ENCODE measurements at places on chromosomes 4 and X.

GRCh38 chr4:47729131-47729680 lies 108.7 kb downstream of the CORIN start:
- DNase-seq: no peak

GRCh38 chr4:189022440-189023035 lies 883.3 kb downstream of the TRIML1 start:
- no peak for DNase-seq

- DNase-seq: no peak
Measured at GRCh38 chrX:76183289-76184049, 10.6 kb downstream of the PBDC1 start.

DNA sequence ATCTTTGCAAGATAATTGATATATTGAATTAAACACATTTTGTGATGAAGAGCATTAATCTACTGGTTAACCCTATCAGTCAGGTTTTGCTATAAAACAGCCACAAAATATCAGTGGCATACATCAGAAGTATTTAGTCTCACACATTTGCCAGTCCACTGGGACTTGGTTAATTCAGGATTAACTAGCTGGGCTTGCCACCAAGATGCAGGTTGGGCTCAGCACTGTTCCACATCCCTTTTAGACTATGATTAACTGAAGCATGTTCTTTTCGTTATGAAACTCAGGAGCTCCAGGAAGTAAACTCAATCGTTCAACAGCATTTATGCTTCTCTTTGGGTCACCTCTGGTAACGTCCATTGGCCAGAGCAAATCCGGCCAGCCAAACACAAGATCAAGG lies 538.1 kb upstream of the HS3ST1 start:
- DNase-seq: no peak

- DNase-seq: no peak
Measured at GRCh38 chrX:1076871-1077651, 135.4 kb downstream of the CRLF2 start.

DNA sequence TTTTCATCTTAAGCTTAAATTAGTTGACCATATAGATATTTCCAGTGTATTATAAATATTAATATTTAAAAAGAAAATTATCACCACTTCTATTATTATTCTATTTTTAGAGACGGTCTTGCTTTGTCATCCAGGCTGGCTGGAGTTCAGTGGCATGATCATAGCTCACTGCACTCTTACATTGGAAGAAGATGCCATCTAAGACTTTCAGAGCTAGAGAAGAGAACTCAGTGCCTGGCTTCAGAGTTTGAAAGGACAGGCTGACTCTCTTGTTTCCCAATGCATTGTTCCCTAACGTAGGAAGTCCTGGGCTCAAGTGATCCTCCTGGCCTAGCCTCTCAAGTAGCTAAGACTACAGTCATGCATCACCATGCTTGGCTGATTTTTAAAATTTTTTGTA lies 75.9 kb downstream of the FIP1L1 start:
- no peak for DNase-seq

DNA sequence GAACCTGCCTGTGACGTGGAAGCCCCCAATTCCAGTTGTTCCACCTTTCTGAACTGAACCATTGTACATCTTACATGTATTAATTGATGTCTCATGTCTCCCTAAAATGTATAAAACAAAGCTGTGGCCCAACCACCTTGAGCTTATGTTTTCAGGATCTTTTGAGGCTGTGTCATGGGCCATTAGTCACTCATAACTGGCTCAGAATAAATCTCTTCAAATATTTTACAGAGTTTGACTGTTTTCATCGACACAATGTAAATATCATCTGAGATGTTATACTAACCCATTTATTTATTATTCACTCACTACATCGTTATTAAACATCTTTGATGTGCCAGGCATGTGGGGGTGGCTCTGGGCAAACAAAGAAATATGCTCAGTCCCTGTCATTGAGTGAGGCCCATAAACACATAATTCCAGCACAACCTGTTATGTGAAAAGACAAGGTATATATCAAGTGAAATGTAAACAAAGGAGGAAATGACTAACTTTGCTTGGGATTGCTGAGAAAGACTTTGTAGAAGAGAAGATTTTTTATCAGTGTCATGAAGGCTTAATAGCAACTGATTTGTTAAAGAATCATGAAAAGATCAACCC lies 34.5 kb upstream of the PPM1K start:
- no peak for DNase-seq

- DNase-seq: no peak
Measured at GRCh38 chrX:133085785-133086184, 11.1 kb downstream of the USP26 start.

GRCh38 chr4:81905971-81906370 lies 434.3 kb upstream of the RASGEF1B start:
- no peak for DNase-seq

- DNase-seq: no peak
Measured at GRCh38 chr4:67151376-67152343, 393.6 kb downstream of the CENPC start.

DNA sequence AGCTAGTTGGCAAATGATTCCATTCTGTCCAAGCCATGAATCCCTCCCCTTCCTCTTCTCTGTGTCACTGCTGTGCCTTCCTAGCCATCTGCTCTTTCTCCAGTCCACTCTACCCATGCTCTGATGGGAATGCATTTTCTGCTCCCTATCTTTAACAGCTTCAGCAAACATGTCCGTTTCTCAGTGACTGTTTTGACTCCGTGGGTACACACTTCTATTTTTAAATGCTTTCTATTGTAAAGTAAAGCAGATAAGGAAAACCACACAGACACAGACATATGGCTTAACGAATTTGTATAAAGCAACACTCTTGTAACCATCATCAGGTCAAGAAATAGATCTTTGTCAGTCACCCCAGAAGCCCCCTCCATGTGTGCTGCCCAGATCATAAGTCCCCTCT lies 72.4 kb upstream of the KLHL13 start:
- DNase-seq: no peak

DNA sequence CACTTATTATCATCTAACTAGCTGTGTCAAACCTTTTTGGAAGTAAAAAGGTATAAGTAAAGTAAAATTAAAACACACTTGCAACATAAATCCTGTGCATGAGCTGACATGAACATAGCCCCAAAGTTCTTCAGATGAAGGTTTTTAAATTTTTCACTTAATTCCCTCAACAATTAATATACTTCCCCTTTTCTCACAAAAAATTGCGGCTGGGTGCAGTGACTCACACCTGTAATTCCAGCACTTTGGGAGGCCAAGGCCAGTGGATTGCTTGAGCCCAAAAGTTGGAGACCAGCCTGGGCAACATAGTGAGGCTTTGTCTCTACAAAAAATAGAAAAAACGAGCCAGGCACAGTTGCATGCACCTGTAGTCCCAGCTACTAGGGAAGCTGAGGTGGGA lies 16.8 kb downstream of the RASGEF1B start:
- no peak for DNase-seq

DNA sequence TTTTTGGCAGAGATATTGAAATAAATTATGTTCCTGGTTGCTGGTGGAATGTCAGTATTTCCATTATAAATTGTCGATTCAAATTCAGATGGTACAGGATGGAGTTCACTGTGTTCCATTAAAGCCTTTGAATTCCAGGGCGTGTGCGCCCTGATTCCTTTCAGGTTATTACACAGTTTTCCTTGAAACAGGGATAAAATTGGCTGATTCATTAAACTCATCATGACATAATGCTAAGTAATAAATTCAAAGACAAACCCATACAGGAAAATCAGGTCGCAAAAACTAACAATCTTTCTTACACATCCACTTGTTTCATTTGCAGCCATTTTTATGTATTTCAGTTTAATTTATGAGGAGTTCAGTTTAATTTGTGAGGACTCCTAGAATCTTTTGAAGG lies 51.1 kb downstream of the RWDD4 start:
- DNase-seq: no peak

- no peak for DNase-seq
Measured at GRCh38 chr4:150673793-150674192, 91.8 kb downstream of the MAB21L2 start.

DNA sequence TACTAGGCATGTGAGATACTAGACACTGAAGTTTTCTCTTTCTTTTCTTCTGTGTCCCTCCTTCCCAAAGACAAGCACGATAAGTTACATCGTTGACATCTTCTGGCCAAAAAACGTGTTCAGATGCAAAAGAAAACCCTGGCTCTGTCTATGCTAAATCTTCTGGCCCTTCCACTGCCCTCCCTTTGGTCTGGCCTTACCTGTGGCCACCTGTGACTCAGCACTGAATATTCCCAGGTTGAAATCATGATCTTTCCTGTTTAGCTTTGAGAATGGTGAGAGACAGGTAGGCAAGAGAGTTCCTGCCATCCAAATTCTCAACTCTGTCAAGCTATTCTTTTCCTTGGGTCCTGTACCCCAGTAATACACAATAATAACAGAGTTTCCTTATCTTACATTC lies 12.3 kb downstream of the CLCN5 start:
- no peak for DNase-seq

DNA sequence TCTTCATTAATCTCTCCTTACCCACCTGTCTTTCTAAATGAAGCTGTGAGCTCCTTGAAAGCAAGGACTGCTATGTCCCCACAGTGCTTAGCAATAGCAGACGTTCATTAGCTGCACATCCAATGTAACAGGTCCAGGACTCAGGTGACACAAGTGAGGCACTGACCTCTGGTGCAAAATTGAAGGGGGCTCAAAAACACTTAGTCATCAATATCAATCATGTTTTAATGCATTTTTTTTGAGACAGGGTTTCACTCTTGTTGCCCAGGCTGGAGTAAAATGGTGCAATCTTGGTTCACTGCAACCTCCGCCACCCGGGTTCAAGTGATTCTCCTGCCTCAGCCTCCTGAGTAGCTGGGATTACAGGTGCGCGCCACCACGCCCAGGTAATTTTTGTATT lies 56.1 kb upstream of the ADGRG2 start:
- no peak for DNase-seq

DNA sequence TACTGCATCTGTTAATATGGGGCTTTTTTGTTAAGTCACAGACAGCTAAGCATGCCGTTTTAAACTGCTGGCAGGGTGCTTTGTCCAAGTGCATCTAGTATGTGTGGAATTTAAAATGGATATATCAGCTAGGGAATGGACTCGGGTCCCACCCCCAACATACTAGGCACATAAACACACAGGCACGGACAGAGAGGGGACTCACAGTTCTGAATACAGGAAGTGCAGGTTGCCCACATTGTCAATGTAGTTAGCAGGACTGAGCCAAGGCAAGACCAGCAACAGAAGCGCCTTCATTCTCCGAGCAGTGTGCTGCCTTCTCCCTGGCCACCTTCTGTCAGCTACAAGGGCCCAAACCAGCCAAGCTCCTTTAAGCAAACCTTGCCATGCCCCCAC lies 33.6 kb downstream of the LNX1 start:
- no peak for DNase-seq

- no peak for DNase-seq
Measured at GRCh38 chr4:70640192-70640591, 11.6 kb downstream of the ENAM start.

- DNase-seq: no peak
Measured at GRCh38 chrX:6778544-6779503, 243.9 kb upstream of the VCX3A start.

- DNase-seq: no peak
Measured at GRCh38 chr4:124279741-124280140, 432.8 kb downstream of the ANKRD50 start.

DNA sequence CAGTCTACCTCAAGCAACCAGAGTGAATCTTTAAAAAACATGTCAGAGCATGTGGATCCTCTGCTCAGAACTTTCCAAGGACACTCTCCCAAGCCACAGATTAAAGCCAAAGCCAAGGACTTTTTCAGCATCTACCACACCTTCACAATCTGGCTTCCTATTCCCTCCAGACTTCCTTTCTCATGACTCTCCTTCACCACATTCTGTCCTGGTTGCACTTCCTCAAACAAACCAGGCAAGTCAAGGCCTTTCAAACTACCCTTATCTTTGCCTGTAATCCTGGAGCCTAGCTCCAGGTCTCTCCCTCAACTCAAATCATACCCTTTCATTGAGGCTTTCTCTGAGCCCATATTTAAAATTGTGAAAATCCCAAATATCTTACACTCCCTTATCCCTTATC lies 191.6 kb upstream of the GALNTL6 start:
- DNase-seq: no peak

- no peak for DNase-seq
Measured at GRCh38 chr4:177348348-177348747, 38.7 kb downstream of the NEIL3 start.

- no peak for DNase-seq
Measured at GRCh38 chr4:180391613-180392012, 1851.6 kb upstream of the TENM3 start.

DNA sequence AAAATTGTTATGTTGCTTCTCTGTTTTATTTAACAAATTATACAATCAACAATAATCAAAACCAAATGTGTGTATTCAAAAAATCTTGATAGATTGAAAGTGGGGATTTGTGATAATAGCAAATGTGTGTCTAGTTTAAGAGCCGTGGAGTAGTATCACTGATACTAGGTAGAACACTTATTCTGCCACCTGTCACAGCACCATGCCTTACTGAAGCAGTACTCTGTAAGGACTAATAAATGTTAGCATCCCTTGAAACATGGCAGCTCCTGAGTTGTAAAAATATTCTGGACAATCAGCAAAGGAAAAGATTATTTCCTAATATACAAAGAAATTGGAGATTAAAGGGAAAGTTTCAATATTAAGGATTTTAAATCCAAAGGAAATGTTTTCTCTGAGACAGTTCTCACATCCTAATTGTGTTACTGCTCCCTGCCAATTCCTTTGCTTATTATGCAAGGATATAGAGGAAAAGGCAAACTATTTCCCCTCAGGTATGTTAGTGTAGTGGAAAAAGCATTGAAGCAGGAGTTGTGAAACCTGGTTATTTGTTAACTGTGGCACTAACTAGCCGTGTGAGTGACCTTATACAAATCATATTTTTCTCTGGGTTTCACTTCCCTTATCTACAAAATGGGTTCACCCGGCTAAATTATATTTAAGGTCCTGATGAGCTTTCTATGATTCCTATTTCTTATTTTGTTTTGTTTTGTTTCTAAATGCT lies 303.1 kb downstream of the ARHGAP24 start:
- DNase-seq: no peak

DNA sequence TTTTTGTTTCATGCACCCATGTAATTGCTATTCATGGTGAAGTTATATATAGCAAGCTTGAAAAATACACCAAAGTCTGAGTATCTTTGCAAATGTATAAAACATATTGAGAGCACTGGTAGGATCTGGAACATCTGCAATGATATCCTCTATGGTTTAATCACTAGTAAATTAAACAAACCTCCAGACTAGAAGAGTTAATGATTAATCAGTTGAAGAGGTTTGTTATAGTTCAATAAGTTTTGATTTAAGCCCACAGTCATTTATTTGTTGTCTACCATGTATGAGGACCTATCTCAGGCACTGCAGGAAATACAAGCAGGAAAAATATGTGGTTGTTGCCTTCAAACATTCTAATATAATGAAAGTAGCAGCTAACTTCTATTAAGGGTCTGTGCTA lies 16.5 kb downstream of the CYBB start:
- DNase-seq: no peak

DNA sequence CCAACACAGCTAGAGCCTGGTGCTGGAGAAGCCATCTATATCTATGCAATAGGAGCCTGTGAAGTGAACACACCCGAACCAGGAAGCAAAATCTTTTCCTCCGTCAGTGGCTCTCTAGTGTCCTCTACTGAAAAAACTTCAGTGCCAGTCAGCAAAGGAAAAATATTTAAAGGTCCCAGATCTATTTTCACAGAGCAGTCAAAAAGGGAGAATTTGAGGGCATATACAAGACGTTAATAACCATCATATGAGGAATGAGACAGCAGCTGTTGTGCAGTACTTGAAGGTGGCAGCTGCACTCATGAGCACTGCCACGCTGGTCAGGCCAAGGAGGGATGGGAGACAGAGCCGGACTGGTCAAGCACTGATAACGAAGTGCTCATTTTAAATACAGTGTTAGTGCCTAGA lies 14.4 kb downstream of the MCUB start:
- DNase-seq: no peak

Data from stimulated activated CD8-positive, alpha-beta memory T cell treated with anti-CD3 and anti-CD28 coated beads, Interleukin-7, amount 100 ng/mL, for 48 hours (primary cell).